ENCODE measurements at places on chromosomes 3 and 15. TPM values are rescaled to one million over a fixed set of nuclear protein-coding genes. Genes with fewer than 3 reads are reported as not detected.

DNA sequence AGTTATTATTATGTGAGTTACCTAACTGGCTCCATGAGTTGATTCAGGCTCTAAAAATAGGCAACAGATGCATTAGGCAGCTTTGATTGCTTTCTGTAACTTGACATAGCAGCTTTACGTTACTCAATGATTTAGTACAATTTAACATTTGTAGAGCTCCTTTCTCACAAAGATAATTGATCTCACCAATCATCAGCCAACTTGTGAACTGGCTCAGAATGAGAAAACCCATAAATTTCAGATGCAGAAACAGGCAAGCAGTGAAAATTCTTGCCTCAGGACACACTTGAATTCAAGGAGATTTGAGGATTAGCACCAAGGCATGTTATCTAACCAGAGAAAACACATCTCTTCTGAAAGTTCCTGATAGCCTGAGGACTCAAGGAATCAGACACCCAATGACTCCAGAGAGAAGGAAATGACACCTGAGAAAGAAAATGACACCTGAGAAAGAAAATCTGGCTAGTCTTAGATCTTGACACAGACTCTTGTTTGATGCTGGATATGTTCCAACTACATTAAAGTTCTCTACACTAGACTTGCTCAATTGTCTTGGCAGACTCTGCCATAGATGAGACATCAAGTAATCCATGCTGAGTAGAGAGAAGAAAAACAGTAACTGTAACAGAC is 315.1 kb upstream of the CBLB start:
- DNase-seq = no peak

The COMMD4 gene
- 67.2 TPM for total RNA-seq

- DNase-seq = no peak
Observed at GRCh38 chr3:196072313-196072712, 9.6 kb downstream of the TFRC start.

GRCh38 chr3:149610351-149611105 is 47.3 kb downstream of the WWTR1 start:
- peak; percentile 56 for DNase-seq

The SUCLG2 gene
- 29.2 TPM for total RNA-seq

The IGSF10 gene
- 9.7 TPM for total RNA-seq

The MITF gene
- total RNA-seq = 10.4 TPM

The ITIH4 gene
- total RNA-seq = 41.9 TPM

- DNase-seq = no peak
Observed at GRCh38 chr15:97420130-97420529, 540.4 kb upstream of the ARRDC4 start.

The ERICH6 gene
- total RNA-seq = 0.40 TPM

DNA sequence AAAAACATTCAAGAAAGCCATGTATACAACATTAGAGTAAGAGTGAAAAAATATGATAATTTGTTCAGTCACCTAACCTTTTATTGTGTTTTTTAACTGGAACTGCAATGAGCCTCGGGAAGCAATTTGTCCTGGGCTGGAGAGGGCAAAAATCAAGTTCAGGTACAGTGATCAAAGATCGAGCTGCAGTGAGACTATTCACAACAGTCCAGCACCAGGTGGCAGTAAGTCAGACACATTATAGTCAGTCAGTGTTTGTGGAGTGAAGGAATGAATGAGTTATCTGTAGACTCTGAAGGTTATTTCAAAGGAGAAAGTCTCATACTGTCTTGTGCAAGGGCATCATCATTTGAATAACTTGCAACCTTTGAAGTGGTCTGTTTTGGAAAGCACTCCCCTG is 116.6 kb downstream of the CHDH start:
- peak; percentile 64 for DNase-seq

The WDR72 gene
- 0.17 TPM for total RNA-seq

DNA sequence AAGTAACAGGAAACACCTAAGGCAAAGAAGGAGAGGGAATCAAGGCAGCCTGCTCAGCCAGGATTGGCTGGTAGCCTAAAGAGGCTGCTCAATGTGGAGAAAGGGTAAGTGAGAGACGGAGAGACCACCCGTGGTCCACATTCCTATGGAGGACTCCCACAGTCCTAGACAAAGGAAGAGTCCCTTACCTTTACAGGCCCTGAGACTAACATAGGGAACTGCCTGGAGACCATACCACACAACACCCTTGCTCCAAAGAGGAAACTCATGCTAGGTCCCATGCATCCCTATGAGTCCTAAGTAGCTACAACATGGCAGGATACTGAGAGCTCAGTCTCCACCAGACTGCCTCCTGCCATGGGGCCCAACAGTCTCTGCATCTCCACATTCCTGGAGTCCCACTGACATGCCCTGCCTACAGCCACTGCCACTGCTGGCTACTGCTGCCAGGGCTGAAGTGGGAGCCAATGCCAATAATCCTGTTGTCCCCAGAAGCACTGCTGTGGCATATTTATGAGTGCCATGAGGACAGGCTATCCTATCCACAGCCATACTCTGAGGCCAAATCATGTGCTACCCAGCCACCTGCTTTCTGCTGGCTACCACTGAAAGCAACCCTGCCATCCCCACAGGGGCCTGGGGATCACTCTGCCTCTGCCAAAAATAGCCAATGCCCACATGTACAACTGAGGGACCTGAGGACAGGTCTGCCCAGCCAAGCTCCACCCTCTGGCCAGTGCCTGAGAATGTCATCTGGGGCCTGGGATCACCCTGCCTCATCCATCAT is 45.0 kb downstream of the COPS2 start:
- no peak for DNase-seq

The PCSK6 gene
- 14.3 TPM for total RNA-seq

Data from spinal cord (tissue), 10 donors.